Stimulated activated CD8-positive, alpha-beta memory T cell treated with anti-CD3 and anti-CD28 coated beads, Interleukin-7, amount 100 ng/mL, for 4 hours (primary cell): ENCODE measurements at places on chromosomes 7 and 10.

GRCh38 chr10:24118246-24118645 lies 90.7 kb upstream of the KIAA1217 start:
- no peak for DNase-seq

DNA sequence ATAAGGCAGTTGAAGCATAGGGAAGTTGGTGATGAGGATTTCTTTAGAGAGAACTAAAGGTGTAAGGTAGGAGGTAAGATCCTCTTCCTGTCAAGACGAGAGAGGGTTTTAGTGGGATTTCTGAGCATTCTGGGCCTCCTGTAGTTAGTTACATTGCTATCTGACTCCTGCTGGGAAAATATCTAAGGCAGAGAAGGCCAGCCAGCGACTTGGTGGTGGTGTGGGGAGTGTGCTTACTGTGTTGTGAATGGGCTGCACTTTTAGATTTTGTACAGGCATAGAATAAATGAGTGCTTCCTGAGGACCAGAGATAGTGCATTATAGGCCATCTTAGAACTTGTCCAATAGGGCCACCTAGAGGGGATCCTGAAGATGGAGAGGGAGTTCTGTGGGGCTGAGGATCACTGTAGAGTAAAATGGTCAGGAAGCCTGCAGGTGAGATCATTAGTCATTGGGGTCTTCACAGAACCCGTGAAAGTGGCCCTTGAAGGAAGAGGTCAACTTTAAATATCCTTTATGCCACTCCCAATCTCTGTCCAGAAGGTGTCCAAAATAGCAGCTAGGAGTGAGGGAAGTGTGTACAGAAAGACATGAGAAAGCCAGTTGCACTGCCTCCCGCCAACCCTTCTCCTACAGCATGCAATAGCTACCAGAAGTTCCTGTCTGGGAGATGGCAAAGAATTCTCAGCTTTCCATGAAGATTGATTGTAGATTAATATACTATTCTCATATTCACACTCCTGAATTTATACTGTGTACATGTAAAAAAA lies 266.6 kb downstream of the POLR1F start:
- no peak for DNase-seq

DNA sequence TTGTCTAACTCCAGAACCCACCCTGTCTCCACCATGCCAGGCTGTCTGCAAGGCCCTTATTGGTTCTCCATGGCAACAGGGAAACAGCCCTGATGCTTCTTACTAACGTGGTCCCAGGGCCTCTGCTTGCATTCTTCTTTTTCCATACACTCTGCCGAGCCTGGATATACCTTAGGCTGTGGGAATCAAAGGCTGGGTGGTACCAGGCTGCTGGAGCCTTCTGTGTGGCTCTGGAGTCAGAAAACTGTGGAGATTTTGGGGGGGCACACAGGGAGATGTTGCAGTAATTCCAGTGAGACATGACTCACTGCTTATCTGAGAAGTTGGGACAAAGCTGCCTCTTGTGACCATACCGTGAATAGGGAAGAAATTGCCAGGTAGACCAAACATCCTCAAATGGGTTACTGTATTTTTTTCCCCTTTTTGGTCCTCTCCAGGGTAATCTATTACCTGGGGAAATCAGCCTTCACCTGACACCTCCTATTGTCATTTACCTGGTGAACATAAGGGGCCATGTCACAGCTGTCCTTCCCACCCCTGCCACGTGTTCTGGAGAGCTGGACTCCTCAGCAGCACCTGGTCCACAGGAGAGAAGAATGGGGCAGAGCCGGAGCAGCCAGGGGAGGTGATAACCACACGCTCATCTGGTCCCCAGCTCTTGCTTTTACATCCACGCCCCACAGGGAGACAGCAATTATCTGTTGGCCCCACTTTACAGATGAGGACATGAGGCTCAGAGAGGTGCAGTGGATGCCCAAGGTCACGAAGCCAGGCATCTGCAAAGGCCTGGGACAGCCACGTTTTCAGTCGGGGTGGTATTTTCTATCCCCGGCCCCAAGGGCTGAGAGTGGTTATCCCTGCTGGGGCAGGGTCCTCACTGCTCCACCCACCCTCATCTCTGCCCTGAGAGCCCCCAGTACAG lies 4.6 kb downstream of the CHST3 start:
- no peak for DNase-seq

- no peak for DNase-seq
Observed at GRCh38 chr7:151625606-151626005, 105.9 kb upstream of the RHEB start.

- DNase-seq: no peak
Observed at GRCh38 chr7:55784151-55784550, 78.4 kb downstream of the SEPTIN14 start.

DNA sequence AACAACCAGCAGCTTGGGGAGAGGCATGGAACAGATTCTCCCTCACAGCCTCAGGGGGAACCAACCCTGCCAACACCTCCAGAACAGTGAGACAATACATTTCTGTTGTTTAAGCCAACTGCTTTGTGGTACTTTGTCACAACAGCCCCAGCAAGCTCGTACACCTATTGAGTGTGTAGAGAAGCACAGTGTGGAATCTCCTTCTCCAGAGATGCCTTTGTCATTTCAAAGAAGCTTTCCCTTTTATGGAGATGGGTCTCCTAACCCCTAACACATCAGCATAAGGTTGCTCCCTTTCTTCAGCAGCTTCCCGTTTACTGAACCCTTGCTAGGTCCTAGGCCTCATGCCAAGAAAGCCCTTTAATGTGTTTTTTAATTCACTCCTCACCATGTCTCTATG lies 60.7 kb upstream of the AGK start:
- no peak for DNase-seq

DNA sequence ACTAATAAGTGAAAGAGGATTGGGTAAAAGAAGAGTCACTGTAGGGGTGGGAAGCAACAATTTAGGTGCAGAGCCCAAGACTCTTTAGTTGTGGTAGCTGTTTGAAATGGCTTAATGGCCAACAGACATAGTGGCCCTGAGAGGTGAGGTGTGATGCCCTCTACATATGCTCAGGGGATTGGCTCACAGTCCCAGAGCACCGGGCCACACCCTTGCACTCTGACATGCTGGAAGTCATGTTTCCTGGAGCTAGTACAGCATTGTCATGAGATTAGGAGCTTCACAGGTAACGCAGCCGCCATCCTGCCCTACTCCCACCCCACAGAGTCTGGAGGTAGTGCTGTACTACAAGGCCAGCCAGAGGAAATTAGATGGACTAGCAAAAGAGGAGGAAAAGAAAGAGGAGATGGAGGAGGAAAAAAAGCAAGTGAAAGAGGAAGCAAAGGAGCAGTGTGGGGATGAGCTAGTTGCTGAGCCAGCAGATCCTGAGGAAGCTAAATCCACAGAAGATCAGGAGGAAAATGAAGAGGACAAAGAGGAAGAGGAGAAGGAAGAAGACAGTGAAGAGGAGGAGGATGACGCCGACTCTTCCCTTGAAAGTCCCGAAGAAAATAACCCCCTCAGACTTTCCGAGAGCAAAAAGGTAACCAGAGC lies 14.8 kb upstream of the FLNC start:
- DNase-seq: no peak

GRCh38 chr7:156019776-156020565 lies 207.7 kb upstream of the SHH start:
- no peak for DNase-seq

DNA sequence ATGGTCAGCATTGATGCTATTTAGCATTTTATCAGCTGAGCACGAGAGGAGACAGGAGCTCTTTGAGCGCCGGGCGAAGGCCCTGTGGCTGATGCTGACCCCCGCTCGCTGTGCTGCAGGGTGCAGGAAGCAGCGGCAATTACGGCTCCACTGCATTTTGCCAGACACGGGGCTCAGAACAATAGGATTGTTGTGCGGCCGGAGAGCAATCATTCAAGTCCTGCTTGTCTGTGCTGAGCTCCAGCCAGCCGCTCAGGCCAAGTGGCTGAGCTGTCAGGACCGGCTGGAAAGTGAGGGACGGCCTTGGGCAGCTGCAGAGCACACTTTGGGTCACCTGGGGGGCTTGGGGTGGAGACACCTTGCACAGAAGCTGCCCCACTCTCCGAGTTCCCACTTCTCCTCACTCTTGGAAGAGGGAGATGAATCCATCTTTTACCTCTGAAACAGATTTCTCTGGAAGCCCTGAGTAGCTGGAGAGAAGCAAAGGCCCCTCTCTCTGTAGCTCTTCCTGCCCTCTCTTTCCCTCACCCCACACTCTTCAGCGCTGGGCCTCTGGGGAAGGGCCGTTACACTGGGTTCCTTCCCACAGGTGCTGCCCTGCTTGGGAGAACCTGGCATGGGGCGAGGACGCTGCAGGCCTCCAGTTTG lies 17.3 kb upstream of the ADARB2 start:
- DNase-seq: no peak

- no peak for DNase-seq
Observed at GRCh38 chr7:77504951-77505350, 32.1 kb upstream of the PTPN12 start.

DNA sequence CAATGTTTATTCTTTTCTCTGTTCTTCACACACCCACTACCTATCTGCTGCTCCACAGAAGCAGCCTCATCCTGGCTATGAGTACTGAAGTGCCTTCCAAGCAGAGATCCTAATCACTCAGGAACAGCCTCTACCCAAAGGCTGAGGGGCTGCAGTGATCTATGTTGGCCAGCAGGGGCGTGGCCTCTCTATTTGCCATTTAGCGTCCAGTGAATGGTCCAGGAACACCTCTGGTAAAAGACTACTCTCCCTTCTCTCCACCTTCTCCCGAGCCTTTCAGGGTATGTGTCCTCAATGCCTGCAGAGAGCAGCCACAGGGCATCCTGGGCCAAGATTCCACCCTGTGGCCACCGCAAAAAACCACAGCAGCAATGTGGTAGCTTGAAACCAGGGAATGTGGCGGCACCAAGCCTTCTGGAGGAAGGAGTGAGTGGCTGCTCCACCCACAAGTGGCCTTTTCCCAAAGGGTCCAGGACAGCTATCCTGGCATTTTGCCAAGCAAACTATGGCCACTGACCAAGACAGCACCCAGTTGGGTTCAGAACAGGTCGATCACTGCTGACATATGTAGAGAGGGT lies 70.9 kb downstream of the SYPL1 start:
- DNase-seq: no peak

DNA sequence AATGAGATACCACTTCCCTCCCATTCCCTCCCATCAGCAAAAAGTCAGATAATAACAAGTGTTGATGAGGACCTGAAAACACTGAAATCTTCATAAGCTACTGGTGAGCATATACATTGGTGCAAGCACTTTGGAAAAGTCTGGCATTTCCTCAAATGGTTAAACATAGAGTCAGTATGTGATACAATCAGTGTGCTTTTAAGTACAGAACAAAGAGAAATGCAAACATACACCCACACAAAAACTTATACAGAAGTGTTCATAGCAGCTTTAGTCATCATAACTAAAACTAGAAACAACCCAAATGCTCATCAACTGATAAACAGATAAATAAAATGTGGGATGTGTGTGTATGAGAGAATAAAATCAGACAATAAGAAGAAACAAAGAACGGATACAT lies 261.9 kb downstream of the ELMO1 start:
- no peak for DNase-seq

DNA sequence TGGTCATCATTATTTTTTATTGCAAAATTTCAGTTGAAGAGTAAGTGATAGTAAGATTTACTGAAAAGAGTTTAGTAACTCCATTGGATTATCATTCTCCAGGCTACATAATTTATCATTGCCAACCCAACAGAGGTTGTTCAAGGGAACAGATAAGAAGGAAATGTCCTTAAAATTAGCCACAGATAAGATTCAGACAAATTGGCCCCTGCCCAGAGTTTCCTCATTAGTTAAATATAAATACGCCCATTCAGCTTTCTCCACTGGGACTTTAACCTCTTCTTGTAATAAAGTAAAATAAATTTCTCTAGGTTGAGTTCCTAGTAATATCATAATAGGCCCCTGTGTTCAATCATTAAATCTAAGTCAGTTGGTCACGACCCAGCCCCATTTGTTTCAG lies 27.7 kb upstream of the PHYHIPL start:
- DNase-seq: no peak
